Anterior cingulate cortex (tissue), 58 donors: ENCODE measurements at places on chromosomes 6 and 20.
A peak's percentile ranks its signal among the peaks of the same experiment; 100 is the strongest.

DNA sequence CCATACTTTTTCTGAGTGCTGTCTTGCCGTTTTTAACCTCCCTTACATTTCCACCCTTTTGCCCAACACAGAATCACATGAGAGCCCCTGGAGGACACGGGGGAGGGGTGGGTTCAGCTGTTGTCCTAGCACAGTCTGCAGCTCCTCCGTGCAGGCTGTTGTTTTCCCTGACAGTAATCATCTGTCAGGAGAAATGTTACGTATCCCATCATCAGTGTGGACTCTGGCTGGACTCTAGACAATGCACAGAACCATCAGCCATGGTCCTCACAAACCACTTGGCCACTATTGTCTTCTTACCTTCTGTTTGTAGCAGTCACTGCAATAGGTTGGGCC lies 92.1 kb downstream of the RIN2 start:
- DNase-seq: peak; percentile 9

DNA sequence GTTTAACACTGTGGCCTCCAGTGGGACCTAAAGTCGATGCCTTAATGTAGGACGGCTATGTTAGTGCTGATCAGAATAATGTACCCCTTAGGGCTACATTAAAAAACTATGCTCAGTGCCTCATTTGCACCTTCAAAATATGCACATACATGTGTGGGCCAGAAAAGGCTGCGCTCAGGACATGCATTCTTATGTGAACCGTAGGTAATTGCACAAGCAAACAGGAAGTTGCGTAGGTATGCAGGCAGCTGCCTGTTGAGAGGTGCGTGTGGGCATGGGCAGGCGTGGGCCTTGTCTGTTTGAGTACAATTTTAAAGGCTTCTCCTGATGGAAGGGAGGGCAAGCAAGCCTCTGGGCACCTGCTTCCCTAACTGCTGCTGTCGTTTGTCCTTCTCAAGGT lies 116.2 kb upstream of the JAG1 start:
- no peak for DNase-seq

DNA sequence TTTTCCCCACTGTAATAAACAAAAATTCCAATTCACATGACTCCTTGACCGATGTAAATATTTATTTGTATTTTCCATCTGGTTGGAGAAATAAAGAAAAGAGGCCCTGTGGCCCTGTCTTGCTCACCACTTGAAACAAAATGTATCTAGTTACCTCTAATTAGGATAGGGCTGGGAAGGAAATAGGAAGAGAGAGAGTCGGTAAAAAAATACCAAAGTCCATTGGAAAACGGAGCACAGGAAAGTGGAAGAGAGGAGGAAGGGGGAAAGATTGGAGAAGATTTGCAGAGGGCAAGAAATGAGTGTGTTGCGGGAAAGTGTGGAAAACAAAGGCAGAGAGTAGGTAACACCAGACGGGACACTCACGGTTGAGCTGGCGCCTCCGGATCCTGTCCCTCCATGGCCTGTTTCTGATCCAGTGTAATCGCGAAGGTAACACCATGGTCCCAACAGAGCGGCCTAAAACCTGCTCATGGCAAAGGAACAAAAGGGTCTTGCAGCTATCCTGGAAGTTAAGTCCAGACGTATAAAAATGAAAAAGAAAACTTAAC lies 105.8 kb upstream of the RIPOR2 start:
- DNase-seq: no peak

DNA sequence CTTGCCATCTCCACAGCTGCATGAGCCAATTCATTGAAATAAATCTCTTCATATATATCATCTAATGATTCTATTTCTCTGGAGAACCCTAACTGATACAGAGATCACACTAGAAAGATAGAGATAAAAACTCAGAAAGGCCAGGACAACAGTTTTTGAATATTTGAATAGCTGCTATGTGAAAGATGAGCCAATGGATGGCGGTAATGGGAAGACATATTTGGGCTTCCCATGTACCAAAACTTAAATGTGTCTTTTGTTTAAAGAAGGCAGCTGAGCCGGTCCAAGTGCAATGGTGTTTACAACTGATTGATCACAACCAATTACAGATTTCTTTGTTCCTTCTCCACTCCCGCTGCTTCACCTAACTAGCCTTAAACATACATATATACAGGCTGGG lies 35.1 kb downstream of the SGK1 start:
- DNase-seq: no peak

GRCh38 chr20:1327241-1327653 lies 1.7 kb downstream of the SDCBP2 start:
- peak; percentile 78 for DNase-seq

DNA sequence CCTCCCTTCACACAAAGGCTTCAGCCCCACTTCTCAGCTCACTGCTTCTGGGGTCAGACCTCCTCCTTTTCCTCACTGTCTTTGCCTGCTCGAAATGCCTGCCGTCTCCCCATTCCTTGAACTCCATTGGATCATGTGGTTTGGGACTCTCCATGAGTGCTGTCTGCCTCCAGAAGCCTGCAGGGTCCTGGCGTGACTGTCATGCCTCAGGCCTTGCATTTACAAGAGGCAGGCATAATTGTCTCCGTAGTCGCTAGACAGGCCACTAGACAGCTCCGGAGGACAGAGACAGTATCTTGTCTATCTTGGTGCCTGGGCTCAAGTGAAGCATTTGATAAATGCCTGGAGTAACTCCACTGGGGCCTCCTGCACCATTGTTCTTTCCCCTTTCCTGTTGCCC lies 15.3 kb downstream of the PNLDC1 start:
- no peak for DNase-seq

- DNase-seq: no peak
Measured at GRCh38 chr20:2914160-2914559, 40.9 kb downstream of the PTPRA start.

DNA sequence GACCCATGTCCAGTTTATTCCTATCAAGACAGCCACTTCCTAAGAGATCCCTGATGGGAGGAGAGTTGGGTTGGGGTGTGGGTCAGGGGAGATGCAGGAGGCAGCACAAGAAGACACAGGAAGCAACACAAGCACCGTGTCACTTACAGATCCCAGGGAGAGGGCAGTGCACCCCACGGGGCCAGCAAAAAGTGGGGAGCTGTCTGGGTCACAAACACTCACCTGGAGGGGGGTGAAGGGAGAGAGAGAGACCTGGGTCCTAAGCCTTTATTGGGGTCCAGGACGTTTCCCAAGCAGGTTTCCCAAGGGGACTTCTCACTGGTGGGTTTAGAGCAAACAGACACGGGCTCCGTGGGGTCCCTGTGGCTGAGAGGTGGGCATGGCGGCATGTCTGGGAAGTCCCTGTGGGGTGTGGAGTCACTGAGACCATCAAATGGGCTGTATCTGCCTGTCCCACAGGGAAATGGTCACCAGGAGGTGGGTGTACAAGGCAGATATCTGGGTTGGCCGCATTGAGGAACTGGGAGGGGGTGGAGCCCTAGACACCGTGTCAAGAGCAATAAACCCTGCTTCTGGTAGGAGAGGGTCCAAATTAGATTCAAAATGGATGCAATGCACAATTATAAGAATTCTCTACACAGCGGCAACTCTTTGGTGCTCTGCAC lies 1.6 kb upstream of the CD93 start:
- DNase-seq: no peak

GRCh38 chr20:35823147-35823546 lies 51.3 kb downstream of the PHF20 start:
- no peak for DNase-seq

GRCh38 chr20:5621305-5621704 lies 128.9 kb upstream of the SHLD1 start:
- DNase-seq: peak; percentile 10

DNA sequence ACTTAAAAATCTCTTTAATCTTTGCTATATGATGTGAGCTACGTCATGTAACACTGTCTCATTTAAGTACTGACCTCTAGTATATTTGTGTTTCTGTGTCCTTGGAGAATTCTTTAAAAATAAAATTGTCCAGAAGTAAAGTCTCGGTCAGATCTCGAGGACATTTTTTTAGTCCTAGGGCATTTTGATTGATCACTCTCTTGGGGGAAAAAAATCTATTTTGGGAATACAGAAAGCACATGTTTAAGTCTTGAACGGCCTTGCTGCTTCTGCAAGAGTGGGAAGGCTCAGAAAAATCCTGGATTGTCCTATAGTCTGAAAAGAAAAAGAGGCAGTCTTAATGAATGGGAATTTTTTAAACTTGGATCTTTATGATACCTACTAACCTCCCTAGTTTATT lies 234.3 kb downstream of the UTRN start:
- DNase-seq: no peak

GRCh38 chr6:141290941-141291721 lies 841.6 kb upstream of the GJE1 start:
- no peak for DNase-seq

DNA sequence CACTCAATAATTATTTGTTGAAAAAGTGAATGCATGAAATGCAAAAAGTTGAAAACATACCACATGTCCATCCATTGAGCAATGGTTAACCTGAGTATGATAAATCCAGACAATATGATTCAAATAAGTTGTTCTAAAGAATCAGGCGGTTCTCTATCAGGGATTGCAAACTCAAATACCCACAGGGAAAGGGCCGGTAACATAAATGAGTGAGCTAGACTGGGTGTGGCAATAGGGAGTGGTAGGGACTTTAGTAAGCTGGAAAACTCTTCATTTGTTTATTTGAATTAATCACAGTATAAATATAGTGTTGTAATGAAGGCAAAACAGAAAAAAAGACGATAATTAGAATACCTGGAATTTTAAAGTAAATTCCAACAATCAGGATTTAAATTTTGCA lies 106.3 kb downstream of the BCAS1 start:
- DNase-seq: no peak

- no peak for DNase-seq
Measured at GRCh38 chr6:19492636-19493405, 344.3 kb upstream of the ID4 start.

- DNase-seq: no peak
Measured at GRCh38 chr20:63072231-63072791, 65.5 kb upstream of the BHLHE23 start.

DNA sequence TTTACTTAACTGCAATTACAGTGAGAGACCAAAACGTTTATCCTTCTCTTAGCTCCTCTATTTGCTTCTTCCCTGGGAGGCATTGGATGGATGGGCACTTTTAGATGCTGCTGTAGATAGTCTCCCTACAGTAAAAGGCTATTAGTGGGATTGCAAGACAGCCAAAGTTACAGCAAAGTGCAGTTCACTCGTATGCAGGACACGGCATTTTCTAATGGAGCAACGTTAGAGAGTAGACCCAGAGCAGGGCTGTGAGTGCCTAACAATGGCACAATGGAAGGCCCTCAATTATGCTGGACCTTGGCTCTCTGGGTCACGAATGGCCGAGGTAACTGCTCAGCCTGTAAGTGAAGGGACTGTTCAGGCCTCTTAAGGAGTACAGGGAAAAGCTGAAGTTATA lies 605.8 kb upstream of the NOX3 start:
- no peak for DNase-seq

- no peak for DNase-seq
Measured at GRCh38 chr6:40160826-40161225, 226.6 kb upstream of the MOCS1 start.

DNA sequence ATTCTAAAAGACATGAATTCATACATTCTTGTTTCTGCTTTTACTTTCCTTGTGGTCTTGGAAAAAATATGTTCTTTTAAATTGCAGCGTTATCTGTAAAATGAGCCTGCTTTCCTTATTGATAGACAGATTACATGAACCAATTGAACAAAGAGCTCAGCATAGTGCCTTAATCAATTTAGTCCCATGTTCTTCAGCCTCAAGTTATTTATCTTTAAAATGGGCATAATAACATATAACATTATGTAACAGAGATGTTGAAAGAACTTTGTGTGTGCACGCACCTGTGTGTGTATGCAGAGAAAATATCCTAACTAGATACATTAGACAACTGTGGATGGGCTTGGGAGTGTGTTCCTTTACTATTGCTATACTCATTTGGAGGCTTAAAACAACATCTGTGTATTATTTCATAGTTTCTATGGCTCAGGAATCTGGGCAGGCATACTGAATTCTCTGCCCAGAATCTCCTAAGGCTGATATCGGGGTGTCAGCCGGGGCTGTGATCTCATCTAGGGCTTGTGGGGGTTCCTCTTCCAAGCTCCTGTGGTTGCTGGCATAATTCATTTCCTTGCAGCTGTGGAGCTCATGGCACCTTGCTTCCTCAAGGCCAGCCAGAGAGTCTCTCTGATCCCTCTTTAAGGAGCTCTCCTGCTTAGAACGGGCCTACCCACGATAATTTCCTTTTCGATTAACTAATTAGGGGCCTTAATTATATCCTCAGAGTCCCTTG lies 194.1 kb downstream of the ARID1B start:
- no peak for DNase-seq

DNA sequence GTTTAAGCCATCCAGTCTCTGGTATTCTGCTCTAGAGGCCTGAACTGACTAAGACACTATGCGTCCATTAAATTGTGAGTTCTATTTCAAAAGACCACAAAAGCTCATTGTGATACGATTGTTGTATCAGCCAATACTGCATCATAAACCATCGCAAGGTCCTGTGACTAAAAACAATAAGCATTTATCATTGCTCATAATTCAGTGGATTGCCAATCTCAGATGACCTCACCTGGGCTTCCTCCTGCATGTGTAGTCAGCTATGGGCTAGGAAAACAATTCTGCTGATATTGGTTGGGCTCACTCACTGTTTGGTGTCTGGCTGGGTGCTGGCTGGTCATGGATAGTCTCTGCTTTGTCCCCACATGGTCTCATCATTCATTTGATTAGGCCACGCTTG lies 592.7 kb upstream of the BTBD3 start:
- no peak for DNase-seq

DNA sequence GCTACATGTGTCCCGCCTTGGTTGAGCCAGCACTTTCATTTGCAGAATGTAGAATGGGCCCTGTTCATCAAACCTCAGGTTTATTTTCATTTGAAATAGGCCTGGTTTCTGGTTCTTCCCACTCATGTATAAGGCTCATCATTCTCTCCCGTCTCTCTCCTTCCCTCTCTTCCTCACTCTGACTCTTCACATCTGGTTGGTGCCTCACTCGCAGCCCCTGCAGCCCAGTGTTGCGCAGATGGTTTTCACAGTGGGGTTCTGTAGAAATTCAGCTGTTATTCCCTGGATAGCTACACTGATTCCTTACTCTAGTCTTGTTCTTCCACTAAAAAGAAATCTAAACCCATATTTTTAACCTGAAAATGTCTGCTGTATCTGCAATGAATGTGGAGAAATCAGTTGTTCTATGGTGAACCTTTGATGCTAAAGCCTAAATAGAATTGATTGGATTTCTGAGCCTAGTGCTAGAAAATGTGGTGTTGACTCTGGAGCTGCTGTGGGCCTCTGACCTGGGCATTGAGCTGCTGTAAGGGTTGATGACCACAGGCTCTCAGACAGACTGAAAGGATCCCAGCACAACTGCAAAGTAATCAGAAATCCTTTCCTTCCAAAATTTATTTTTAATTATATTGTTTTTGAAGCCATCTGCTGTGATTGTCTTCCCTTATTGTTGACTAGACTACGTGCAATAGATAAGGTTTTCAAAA lies 150.3 kb downstream of the TMEM242 start:
- no peak for DNase-seq

GRCh38 chr6:139640448-139640847 lies 266.0 kb upstream of the CITED2 start:
- DNase-seq: no peak
